ENCODE measurements at places on chromosomes 7 and 10. TPM values are rescaled to one million over a fixed set of nuclear protein-coding genes. Genes with fewer than 3 reads are reported as not detected.

DNA sequence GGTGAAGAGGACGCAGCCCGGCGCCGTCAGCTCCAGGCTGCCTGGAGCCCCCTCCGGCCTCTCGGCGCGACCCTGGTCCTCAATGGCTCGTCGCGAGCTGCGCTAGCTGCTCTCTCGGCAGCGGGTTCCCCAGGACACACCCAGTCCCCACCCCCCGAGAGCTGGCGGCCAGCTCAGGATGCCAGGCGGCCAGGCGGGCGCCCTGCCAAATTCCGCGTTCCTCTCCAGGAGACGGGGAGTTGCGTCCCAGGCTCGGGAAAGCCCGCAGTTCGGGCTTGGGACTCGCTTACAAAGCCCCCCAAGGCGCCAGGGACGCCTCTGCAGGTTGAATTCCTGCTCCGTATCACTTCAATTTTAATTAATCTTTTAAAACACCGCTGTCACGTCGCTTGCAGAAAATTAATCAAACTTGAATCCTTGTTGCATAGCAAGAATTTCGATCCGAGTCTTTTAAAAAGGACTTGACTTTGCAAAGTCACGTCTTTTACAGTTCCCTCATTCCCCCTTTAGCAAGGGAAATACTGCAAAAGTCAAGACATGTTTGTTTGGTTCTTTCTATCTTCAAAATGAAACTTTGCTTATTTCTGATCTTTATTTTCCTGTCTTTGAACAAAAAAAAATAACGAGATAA is 28.2 kb downstream of the SKIDA1 start:
- DNase-seq, result peak; percentile 89

The ADCY1 gene
- polyA plus RNA-seq, result 3.6 TPM

DNA sequence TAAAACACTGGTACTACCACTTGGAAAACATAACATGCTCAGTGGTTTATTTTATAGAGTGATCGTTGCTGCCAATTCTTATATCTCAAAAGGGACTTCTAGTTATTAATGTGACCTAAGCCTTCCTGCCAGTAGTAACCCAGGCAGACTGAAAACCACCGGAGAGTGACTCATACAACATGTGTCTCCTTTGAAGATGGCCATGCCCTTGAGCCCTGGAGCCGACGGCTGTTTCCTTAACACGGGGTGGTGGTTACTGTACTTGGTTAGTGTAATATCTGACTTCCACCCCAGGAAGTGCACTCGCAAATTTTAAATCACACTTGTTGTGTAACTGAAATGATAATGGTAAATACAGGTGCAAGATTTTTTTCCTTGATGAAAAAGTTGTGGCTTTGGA is 30.5 kb downstream of the JAKMIP3 start:
- DNase-seq, result no peak

GRCh38 chr7:105639667-105640493 is 58.6 kb upstream of the EFCAB10 start:
- DNase-seq, result no peak

DNA sequence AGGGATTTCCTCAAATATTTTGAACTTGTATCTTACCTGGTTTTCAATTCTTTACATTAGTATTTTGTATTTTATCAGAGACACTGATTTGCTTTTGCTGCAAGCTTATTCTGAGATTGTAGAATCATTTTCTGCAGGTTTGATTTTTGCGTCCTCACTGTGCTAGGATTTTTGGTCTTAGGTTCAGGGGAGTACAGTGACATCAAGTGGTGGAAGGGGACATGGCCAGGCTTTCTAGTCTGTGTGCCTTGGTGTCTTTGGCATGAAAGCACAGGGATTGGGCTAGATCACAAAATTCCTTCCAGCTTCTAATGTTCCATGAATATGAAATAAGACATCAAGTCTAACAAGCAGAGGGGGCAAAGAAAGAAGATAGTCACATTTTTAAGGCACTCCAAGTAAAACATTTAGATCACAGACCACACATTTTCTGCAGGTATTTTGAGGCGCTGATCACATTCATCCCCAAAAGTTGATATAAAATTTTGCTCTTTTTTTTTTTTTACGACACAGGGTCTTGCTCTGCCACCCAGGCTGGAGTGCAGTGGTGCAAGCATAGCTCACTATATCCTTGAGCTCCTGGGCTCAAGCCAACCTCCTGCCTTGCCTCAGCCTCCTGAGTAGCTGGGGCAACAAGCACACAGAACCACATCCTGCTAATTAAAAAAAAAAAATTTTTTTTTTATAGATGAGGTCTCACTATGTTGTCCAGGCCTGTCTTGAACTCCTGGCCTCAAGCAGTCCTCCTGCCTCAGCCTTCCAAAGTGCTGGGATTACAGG is 124.4 kb downstream of the PON1 start:
- DNase-seq, result peak; percentile 62

- no peak for DNase-seq
Measured at GRCh38 chr10:99235658-99236626, at the start of gene HPSE2. HPSE2 (minus strand) TSS chr10:99235852.

GRCh38 chr10:24965051-24965450 is 12.6 kb upstream of the PRTFDC1 start:
- DNase-seq, result no peak

The TMEM196 gene
- polyA plus RNA-seq, result not detected

The FEZF1 gene
- not detected for polyA plus RNA-seq

The PLCE1 gene
- polyA plus RNA-seq, result 32.3 TPM

DNA sequence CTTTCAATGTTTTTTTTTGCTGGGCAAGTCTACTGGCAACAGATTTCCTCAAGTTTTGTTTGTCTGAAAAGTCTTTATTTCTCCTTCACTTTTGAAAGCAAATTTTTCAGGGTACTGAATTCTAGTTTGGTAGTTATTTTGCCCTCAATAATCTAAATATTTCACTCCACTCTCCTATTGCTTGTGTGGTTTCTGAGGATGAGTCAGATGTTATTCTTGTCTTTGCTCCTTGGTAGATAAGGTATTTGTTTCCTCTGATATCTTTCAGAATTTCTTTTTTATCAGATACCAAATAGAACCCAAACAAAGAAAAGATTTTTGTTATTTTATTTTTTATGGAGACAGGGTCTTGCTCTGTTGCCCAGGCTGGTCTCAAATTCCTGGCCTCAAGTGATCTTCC is 99.2 kb upstream of the MALRD1 start:
- DNase-seq, result no peak

GRCh38 chr10:100901051-100901450 is 11.7 kb upstream of the SLF2 start:
- no peak for DNase-seq

GRCh38 chr7:96598421-96598820 is 111.2 kb downstream of the SEM1 start:
- no peak for DNase-seq

DNA sequence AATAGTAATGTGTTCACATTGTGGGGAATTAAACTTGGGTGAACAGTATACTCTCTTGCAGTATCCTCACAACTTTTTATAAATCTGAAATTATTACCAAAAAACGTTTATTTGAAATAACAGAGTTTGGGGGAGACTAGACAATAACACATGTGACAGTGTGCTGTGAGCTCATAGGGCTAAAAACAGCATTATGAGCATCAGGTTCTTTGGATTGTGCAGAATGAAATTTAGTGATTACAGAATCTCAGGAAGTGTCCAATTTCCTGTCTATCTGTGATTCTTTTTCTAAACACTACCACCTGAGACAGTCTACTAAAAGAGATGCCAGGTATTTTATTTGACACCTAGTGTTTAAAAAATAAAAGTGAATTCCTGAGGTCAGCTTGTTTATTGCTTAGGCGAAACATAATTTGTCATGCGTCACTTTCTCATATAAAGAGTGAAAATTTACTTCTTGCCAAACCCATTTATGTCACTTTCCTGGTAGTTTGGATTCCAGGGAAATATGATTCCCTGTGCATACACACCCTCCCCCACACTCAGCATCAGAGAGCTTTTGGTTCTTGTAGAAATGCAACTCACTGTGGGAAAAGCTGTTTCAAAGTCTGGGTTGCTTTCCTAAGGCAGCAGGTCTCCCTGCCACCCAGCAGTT is 71.2 kb downstream of the AOAH start:
- DNase-seq, result no peak

DNA sequence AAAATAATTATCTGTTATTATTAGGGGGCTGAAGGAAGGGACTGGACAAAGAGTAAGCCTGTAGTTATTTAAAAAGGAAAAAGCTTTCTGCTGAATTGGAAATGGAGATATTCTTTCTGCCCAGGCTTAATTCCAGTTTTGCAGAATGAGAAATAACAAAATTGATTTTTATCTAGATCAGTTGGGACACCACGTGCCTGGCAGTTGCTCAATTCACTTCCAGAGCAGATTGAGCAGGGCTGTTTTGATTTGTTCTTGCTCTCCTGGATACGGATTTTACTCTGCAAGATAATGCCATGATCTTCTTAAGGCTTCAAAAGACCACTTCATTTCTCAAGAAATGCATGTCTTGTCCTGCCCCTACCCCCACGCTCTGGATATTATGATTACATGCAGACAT is 524.3 kb downstream of the TCERG1L start:
- DNase-seq, result no peak

DNA sequence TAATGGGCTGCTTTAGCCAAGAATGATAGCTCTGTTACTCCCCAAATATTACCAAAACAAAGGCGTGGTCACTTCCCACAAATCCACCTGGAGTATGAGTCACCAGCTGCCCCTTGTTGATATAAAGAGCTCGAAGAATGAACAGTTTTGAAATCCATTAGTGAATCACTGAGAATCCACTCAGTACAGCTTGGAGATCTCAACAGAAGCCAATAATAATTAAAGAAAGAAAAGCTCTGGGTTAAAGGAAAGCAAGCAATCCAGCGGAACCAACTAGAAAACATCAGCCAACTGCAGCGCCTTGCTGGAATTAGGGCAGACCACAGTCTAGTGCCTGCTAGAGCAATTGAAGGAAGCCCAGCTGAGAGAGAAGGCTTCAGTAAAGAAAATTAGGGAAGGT is 576.0 kb upstream of the C7orf33 start:
- no peak for DNase-seq

GRCh38 chr10:75887992-75888680 is 456.7 kb downstream of the LRMDA start:
- DNase-seq, result no peak

- DNase-seq, result no peak
Measured at GRCh38 chr10:7794251-7795026, 6.5 kb downstream of the ATP5F1C start.

DNA sequence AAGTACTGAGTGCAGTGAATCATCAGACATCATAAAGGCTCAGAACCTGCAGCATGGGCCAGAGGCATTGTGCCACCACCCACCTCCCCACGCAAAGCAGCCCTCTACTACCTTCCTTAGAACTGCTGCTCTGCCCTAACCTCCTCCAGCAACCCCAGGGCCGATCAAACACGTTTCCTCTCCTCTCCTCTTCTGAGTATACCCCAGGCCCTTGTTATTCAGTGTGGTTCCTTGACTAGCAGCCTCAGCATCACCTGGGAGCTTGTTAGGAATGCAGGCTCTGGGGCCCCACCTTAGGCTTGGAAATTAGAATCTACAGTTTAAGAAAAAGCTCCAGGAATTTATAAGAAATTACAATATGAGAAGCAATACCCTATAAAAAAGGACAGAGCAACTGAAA is 33.2 kb downstream of the DYDC1 start:
- DNase-seq, result no peak

- DNase-seq, result no peak
Measured at GRCh38 chr10:133324857-133325260, 11.8 kb downstream of the CALY start.

DNA sequence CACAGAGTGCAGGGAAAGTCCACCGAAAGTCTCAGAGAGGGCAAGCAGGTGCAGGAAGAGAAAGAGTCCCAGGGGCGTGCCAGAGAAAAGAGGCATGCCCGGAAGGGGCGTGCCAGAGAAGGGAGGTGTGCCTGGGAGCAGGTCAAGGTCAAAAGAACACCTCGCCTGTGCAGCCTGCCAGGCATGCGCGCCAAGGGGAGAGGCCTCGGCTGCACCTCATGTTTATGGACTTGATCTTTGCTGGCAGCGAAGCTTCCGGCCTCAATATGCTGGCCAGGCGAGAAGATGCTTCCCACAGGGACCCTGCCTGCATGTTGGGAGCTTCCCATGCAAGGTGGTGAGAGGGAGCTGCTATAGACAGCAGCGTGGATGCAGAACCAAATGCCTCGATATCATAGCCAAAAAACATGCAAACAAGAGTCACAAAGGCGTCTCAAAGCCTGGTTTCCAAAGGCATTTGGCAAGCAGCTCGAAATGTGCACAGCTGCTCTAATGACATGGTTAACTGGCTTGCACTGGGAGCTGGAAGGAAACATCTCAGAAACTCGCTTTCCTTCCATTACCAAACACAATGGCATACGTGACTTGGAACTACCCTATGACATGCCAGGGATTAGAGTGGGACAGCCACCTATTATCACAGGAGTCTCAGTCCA is 192.5 kb upstream of the PPP2R2D start:
- no peak for DNase-seq

- peak; percentile 25 for DNase-seq
Measured at GRCh38 chr7:141785706-141786552, 4.1 kb upstream of the TAS2R5 start.

DNA sequence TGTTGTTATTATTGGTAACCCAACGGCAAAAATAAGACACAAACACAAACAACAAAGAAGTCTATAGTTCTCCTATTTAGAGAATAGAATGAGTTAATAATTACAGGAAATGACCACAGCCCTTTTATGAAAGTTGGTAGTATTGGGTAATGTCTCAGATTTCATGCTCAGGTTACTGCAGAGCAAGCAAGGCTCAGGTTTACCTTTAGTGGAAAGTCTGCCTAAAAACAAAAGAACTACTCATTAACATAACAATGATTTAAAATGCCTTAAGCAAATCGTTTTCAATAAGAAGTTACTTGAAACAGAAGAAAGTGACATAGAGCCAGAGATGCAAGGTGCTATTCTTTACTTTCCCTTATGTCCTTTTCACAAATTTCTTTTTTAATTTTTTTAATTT is 441.2 kb downstream of the PLXDC2 start:
- no peak for DNase-seq

DNA sequence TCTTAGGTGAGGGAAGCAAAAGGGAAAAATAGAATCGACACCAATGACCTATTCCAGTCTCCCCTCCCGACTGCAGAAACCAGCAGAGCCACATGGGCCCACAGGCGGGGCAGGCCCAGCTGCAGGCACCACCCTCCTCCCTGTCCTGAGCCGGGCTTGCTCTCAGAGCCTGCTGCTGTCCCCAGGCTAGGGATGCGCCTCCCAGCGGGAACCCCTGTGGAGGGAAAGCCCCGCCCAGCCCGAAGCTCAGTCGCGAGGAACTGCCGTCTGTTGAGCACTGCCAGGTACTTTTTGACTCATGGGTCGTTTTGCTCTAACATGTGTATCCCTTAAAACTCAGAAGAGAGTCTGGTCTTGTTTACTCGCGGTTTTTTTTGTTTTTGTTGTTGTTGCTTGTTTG is 124.5 kb upstream of the RET start:
- no peak for DNase-seq

The TMEM176A gene
- 84.6 TPM for polyA plus RNA-seq

GRCh38 chr10:113987805-113988204 is 55.9 kb upstream of the ADRB1 start:
- DNase-seq, result no peak

The FAM131B gene
- polyA plus RNA-seq, result 2.6 TPM

GRCh38 chr10:67775279-67775678 is 62.7 kb downstream of the DNAJC12 start:
- no peak for DNase-seq

GRCh38 chr7:7185371-7185989 is 3.1 kb downstream of the C1GALT1 start:
- no peak for DNase-seq

GRCh38 chr10:118045837-118046394 is 825 bp downstream of the RAB11FIP2 start:
- no peak for DNase-seq

- no peak for DNase-seq
Measured at GRCh38 chr7:15560968-15561367, 847 bp downstream of the AGMO start.

The SFTPA1 gene
- polyA plus RNA-seq, result 0.18 TPM

All from renal cortex interstitium (tissue), 15 donors.